ENCODE measurements at places on chromosomes 3 and 15. TPM values are rescaled to one million over a fixed set of nuclear protein-coding genes. Genes with fewer than 3 reads are reported as not detected.
A peak's percentile ranks its signal among the peaks of the same experiment; 100 is the strongest.

Gene LRTM1
- not detected for total RNA-seq

- H3K27ac ChIP-seq = no peak overlapping the region
- no peaks in the 10 kb centered on the region for H3K27me3 ChIP-seq
- H3K4me3 ChIP-seq = no peak overlapping the region
- H3K36me3 ChIP-seq = no peaks in the 10 kb centered on the region
Measured at GRCh38 chr15:45873781-45874180, 239.0 kb downstream of the SQOR start.

DNA sequence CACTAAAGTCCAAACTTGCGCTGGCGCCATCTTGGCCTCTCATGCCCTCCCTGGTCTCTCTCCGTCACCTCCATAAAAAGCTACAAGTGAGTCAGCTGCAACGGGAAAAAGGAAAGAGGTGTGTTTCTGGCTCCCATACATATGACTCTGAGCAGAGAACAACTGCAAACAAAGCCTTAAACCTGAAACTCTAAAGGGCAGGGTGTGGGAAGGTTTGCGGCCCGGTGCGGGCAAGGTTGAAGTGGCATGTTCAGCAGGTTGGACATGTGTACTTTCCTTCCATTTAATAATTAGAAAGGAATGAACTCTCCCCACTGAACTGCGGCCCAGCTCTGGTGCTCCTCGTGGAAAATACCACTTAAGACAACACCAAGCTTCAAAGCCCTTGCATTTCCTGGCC lies 59.0 kb upstream of the PPARG start:
- no peaks in the 10 kb centered on the region for H3K36me3 ChIP-seq
- H3K27me3 ChIP-seq = peaks cover 43% of the 10 kb centered on the region
- H3K4me1 ChIP-seq = peaks cover 16% of the 10 kb centered on the region

GRCh38 chr15:40421246-40422157 lies 15.9 kb downstream of the IVD start:
- DNase-seq = peak; percentile 97
- peaks cover 13% of the 10 kb centered on the region for H3K36me3 ChIP-seq
- no peak overlapping the region for H3K27ac ChIP-seq

DNA sequence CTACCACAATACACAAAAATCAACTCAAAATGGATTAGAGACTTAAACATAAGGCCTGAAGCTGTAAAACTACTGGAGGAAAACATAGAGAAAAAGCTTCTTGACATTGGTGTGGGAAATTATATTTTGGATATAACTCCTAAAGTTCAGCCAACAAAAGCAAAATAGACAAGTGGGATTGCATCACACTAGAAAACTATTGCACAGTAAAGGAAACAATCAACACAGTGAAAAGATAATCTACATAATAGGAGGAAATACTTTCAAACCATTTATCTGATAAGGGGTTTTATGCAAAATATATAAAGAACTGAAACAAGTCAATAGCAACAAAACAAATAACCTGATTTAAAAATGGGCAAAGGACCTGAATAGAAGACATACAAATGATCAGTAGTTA lies 37.6 kb upstream of the TP63 start:
- no peak overlapping the region for H3K4me3 ChIP-seq
- no peaks in the 10 kb centered on the region for H3K27me3 ChIP-seq
- no peaks in the 10 kb centered on the region for H3K36me3 ChIP-seq
- H3K4me1 ChIP-seq = peaks cover 10% of the 10 kb centered on the region

All from osteoblast (primary cell).